ENCODE measurements at places on chromosomes 4 and X.

GRCh38 chr4:88028946-88029345 is 21.5 kb downstream of the PKD2 start:
- DNase-seq = no peak

DNA sequence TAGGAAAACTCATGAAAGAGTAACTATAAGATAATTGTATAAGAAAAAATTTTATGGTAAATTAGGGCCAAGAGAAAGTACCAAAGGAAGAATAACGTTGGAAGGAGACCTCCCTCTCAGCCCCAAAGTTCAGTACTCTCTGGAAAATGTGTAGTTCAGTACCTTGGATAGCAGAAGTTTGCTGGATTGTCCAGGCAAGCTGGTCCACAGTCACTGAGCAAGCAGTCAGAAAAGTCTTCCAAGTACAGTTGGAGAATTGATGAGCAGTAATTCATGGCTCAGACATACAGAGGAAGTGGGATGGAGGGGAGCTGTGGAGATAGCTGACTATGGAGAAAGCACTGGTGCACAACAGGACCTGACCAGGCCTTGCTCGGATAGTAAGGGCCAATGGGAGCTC is 598.2 kb upstream of the NDST4 start:
- peak; percentile 4 for DNase-seq

- DNase-seq = peak; percentile 88
Measured at GRCh38 chr4:102759831-102760644, 730 bp downstream of the MANBA start.

- DNase-seq = no peak
Measured at GRCh38 chr4:2395038-2395437, 23.4 kb downstream of the ZFYVE28 start.

- DNase-seq = no peak
Measured at GRCh38 chrX:31832263-31832662, 760.4 kb upstream of the FTHL17 start.

DNA sequence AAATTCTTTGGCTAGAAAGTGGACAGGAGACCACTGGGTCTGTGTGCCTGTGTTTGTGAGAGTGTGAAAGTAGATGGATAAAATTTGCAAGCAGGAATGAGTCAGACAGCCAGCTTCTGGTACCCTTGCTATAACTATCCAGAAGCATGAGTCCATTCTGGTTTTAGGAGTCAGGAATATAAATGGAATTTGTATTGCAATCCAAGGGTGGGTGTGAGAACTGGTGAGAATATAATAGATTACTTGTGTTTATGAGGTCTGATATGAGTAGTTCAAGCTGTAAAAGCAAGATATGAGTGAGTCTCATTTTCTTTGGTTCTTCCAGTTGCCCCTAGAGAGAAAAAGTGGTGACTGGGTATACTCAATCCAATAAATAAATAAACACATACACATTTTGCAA is 212.7 kb upstream of the TAPT1 start:
- DNase-seq = no peak

- peak; percentile 11 for DNase-seq
Measured at GRCh38 chrX:66914080-66914479, 275.2 kb upstream of the EDA2R start.

- DNase-seq = no peak
Measured at GRCh38 chr4:145435646-145436045, 46.0 kb upstream of the SMAD1 start.

GRCh38 chr4:176193938-176194337 is 1.4 kb downstream of the SPATA4 start:
- DNase-seq = no peak

- peak; percentile 36 for DNase-seq
Measured at GRCh38 chr4:23903859-23904438, 14.1 kb upstream of the PPARGC1A start.

- no peak for DNase-seq
Measured at GRCh38 chr4:161457311-161457710, 706.5 kb downstream of the FSTL5 start.

DNA sequence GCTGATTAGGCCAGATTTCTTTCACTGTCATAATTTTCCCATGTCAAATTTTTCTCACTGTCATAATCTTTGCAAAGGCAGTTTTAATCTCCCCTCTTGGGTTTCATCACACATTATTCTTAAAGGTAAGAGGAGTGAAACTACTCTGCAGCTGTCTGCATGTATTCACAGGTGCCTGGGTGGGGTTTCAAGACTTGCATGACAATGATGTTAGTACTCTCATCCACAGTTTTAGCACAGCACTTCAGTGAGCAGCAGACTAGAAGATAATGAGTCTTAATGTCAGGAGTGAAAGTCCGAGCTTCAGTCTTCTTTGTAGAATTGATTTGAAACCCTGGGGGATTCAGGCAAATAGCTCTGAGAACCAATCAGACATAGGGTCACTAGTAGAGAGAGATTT is 182.5 kb upstream of the GALNT7 start:
- DNase-seq = no peak

DNA sequence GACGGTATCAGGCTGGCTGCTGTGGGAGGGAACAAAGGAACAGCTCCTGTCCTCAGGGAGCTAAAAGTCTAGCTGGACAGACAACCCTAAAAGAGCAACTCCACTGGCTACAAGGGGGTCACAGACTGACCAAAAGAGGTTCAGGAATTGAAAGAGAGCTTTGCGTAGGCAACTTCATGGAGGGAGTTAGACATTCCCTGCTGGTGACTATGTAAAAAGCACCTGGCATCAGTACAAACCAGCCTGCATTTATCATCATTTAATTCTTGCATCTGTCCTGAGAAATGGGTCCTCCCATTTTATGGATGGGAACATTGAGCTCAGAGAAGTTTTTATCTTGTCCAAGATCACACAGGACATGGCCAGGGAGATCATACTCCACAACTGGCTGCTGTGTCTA is 1.4 kb upstream of the LGI2 start:
- DNase-seq = no peak

- DNase-seq = peak; percentile 59
Measured at GRCh38 chr4:84750260-84750959, 167.5 kb downstream of the CDS1 start.

DNA sequence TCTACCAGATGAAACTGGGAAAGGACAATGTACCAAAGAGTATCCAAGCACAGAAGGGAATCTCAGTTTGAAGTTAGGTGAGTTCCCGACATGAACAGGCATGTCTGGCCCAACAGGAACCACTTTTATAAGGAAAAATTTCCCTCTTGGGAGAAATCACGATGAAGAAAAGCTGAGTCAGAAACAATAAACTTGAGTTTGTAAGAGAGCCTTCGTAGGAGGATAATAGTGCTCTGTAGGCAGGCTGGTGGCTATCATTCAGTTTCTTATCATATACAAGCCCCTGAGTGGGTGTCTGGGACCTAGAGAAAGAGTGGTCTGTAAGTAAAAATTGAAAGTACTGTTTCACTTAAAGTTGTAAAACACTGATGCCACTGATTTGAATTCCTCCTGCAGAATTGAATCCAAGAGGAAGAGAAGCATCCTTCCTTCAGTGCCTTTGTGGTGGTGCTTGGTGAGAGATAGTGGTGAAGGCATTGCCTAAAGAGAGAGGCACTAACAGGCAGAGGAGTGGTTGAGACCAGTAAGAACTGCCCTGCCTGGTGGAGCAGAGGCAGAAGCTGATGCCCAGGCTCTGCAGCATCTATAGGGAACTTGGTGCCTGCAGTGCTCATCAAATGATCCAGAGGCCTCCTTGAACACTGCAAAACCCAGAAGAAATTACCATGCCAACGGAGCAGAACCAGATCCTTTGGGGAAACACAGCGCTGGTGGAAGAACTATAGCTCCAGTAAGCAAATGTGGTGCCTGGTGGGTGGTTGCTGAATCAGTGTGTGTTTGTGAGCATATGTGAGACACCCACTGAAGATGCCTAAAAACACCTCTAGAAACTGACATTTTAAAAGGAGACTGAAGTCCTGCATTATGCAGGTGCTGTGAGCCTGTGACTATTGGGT is 31.7 kb upstream of the METAP1 start:
- DNase-seq = no peak

DNA sequence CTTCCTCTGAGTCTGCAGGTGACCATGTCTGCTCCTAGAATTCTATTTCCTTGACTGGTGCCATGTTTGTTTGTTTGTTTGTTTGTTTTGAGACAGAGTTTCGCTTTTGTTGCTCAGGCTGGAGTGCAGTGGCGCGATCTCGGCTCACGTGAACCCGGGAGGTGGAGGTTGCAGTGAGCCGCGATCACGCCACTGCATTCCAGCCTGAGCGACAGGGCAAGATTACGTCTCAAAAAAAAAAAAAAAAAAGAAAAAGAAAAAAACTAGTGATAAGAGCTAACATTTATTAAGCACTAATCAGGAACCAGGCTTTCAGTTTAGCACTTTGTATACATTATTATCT is 7.2 kb downstream of the SAT1 start:
- DNase-seq = no peak

- DNase-seq = no peak
Measured at GRCh38 chr4:183335369-183335940, 13.2 kb upstream of the CLDN24 start.

DNA sequence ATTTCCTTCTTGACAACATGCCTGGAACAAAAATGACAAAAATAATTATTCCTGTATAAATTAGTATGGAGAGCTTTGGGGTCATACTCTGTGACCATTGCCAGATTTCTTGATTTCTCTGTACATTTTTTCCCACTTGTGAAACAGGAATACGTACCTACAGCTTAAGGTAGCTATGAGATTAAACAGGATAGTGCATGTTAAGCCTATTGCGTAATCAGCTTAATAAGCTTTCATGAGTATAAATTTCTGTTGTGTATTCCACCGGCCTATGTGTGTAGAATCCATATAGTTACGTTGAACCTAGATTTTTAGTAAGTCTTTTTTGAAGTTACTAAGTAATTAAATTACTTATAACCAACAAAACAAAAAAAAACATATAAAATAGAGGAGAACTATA is 334.9 kb downstream of the DCTD start:
- no peak for DNase-seq

DNA sequence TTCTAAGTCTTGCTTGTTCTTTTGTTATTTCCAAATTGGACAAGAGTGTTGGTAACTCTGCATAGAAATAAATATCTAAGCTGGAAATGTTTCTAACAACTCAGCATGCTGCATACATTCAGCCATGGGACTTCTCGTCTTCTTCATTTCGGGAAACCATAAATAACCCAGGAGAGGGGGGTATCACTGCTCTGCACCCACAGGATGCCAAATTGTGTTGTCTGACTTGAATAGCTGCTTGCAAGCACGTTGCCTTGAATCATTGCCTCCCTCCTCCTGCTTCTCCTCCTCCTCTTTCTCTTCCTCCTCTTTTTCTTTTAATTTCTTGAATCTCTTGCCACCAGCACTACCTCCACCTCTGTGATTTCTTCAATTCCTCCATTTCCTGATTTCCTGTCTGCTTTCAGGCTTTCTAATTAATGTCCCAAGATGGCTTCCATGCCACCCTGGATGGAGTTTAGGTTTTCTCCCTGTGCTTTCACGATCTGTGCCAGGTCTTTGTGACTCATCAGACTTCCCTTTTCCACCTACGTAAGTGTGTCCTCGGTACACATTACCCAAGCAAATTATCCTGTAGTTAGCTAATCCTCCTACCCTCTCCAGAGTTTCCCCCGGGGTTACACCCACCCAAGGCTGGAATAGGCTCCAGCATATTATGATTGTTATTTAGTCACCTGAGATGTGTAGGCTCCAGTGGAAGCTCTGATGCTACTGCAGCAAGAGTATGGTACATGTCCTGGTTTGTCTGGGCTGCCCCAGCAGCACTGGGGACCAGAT is 122.6 kb upstream of the VCX3B start:
- no peak for DNase-seq

GRCh38 chr4:138487230-138487629 is 245.1 kb upstream of the SLC7A11 start:
- DNase-seq = no peak

DNA sequence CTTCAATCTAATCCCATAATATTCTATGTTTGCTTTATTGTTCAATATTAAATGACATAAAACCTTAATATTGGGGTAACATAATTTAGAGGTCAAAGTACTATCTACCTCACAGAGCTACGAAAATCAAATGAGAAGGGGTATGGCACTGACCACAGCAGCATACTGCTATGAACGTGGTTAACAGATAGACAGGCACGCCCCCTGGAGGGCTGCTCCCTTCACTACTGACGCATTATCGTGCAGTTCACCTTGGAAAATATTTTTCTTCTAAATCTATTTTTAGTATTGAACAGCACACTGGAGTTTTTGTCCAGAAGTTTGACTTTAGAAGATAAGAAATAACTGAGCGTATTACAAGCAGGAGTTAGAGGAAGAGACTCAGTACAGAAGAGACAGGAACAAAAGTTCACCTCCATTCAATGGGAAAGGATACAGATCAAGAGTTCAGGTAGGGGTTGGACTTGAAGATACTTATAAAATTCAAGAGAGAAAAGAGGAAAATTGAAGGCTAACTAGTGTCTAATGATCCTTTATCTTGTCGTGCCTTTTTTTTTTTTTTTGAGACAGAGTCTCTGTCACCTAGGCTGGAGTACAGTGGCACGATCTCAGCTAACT is 22.7 kb downstream of the MAP9 start:
- DNase-seq = peak; percentile 68

DNA sequence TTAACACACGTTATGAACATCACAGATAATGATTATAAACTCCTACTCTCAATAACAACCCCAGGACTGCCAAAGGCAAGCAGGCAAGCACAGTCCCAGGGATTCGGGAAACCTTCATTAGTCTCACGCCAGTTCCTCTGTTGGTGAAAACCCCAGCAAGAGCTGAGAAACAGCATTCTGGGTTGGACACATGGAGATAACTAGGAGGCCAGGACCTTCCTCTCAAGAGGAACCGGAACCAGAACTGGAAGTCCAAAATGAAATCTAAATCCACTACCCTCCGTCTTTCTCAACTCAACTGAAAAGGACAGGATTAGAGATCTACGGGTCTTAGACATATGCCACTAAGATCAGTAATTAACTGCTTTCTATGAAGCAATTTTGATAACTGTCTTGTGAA is 3.8 kb downstream of the VEGFC start:
- no peak for DNase-seq

DNA sequence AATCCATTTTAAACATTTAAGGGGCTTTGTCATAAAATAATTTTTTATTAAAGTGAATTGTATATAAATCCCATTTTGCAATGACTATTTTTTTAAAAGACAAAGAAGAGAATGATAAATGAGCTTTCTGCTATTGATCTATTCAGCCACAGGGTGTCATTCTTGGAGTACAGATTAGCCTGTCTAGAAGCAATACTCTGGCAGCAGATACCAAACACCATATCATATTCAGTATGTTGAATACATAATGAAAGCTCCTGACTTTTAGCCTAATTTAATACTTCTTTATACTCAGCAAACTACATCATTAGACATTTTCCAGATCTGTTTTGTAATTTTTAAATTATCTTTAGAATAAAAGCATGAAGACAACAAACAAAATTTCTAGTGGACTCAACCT is 496.3 kb downstream of the PDGFC start:
- DNase-seq = peak; percentile 14

DNA sequence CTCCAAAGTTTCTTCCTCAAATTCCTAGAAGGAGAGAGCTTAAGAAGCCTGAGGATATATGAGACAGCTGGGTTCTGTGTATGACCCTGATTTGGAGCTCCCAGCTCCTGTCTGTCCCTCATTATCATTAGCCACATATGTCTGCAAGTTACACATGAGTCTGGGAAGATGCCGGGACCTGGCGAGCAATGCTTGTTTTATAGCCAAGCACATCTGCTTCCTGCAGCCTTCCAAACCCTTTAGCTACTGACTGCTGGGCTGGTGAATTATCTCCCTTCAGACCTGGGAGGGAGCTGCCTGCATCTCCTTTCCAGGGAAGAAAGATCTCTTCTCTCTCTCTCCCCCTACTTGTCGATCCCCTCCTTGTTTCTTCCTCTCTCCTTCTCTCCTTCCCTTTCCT is 556.7 kb upstream of the BOD1L1 start:
- DNase-seq = no peak

GRCh38 chr4:155474758-155475157 is 98.0 kb upstream of the MAP9 start:
- DNase-seq = no peak

All from NAMALWA (cell line).